ENCODE measurements at places on chromosomes 11 and 22.

DNA sequence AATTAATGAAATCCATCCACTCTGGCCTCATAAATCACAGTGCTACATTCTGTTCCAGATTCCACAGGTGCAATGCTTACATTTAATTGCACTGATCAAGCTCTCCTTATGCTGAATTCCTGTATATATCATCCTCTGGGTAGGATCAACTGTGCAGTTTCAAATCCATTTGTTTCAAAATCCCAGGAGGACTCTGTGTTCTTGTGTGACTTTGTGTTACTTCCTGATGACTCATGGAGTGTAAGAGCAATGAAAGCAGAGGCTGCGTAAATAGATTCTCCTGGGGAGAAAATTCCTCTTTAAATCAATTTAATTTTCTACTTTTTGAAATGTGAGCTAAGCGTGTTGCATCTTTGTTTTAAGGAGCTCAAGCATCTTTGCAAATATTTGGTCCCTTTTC is 752.7 kb downstream of the METTL15 start:
- no peak for DNase-seq

DNA sequence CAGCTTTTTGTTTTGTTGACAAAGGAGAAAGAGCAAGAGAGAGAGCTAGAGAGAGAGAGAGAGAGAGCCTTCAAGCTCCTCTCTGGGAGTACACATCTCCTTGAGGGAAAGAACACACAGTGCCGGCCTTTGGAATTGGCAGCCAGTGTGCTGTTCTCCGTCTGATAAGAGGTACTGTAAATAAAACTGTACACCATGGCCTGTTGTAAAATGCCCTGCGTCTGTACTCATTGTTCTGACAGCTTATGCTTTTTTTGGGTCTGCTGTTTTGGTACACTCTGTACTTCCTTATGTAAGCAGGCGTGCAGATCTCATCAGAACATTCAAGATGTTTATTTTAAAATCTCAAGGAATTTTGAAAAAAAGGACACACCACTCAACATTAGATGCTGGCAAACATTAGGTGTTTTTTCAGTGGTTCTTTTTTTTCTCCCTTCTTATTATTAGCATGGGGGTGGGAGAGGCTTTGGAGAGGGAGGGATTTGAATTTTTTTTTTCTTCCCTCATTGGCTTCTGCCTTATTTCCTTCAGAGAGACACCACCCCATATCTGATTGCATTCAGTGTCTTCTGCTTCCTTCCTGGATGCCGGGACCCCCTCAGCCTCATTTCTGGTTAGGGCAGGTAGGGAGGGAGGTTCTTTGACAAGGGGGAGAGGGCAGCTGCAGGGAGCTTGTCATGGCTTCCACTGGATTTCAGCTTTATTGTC is 116.8 kb upstream of the NNMT start:
- DNase-seq, result no peak

- DNase-seq, result no peak
These were observed 32.0 kb upstream of the CCDC134 start for GRCh38 chr22:41768430-41768829.

DNA sequence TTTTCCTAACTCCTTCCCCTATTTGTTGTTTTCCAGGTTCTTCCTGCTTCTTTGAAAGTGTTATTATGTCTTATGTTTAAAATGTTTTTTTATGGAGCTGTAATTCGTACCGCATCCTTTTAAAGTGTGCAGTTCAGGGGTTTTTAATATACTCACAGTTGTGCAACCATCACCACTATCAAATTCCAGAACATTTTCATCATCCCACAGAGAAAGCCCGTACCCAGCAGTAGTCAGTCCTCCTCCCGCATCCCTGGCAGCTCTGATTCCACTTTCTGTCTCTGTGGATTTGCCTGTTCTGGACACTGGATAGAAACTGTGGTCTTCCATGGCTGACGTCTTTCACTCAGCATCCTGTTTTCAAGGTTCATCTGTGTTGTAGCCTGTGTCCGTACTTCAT is 73.7 kb downstream of the JAM3 start:
- DNase-seq, result no peak

DNA sequence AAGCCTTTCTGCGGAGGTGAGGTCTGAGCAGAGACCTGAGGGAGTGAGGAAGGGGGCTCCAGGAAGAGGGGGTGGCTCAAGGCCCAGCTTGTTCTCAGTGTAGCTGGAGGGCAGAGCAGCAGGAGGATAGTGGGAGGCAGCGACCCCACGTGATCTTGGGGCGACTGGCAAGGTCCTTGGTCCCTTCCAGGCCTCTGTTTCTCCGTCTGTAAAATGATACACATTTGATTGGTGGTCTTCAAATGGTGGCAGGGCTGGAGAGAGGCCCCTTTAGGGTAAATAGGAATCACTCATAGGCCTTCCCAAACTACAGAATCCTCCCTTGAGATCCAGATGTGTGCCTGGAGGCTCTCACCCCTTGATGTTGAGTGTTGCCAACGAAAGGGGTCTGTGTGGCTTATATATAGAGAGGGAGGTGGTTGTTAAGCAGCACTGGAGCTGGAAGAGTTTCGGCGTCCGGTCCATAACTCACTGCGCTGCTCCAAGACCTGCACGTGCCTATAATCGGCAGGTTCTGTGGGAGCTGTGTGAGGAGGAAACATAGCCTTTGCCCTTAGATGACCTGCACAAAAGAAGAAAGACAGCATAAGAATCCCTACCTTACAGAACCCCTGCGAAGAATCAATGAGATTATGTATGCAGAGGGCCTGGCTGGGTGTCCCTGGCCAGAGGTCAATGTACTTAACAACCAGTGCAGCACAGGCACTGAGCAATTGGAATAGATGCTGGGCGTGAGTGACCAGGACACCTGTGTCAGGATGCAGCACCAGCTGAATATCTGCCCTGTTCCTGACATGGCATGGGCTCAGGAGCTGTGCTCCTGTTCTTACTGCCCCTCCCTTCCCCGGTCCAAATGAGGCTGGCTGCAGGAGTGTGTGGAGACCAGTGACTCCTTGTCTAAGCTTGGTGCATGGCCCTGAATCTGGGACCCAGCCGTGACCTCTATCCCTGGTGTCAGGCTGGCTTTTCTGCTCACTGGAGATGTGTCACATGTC is 28.7 kb downstream of the OTOG start:
- no peak for DNase-seq

GRCh38 chr11:110565357-110566336 is 135.9 kb downstream of the FDX1 start:
- DNase-seq, result no peak

DNA sequence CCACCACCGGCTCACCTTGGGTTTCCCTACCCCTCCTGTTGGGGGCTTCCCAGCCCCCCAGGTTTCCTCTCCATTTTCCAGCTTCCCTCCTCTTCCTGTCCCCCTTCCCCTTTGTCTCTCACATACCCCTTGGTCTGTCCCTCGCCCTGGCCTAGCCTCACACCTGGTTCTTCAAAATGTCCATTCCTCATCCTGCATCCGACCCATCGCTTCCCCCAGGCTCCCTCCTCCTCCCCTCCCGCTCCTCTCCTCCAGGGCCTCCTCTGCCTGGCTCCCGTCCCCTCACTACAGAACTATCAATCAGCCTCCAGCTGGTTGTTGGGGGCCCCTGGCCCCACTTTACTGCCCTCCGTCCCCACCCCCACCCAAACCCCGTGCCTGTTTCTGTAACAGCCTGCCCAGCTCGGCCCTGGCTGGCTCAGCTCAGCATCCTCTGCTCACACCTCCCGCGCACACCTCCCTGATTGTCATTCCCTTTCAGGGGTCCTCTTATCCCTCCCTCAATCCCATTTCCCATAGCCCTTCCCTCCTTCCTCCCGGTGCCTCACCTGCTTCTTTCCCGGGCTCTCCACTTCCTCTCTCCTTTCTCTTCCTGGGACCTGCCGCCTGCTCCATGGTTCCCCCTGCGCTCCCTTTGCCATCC is 1.2 kb downstream of the CNIH2 start:
- DNase-seq, result no peak

DNA sequence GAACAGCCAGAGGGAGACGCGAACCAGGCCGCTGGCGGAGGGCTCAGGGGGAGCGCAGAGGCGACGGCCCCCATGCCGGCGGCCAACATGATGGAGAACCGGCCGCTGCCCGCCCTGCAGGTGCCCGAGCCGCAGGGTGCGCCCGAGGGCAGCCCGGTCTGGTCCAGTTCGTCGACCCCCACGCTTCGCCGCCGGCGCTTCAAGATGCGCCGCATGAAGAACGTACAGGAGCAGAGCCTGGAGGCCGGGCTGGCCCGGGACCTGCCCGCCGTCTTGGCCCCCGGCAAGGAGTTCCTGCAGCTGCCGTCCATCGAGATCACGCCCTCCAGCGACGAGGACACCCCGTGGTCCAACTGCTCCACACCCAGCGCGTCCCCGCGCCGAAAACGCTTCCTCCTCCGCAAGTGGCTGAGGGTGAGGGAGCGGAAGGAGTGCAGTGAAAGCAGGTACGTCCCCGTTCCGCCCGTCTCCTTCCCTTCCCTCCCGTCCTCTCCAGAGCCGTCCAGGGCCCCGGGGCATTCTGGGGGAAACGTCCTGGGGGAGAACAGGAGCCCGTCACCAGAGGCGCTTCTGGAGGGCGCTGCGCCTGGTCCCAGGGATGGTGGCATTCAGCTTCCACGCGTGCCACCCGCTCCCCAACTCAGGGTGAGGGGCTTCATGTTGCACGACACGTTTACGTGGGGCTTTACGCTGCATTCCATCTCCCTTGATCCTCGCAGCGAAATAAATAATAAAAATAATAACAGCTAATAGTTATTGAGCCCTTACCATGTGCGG is 840 bp downstream of the GRAMD1B start:
- DNase-seq, result peak; percentile 18

GRCh38 chr11:19276859-19277808 is 36.4 kb upstream of the E2F8 start:
- no peak for DNase-seq

GRCh38 chr11:134345237-134345550 is 13.4 kb downstream of the GLB1L2 start:
- no peak for DNase-seq

GRCh38 chr11:913043-913442 is 2.4 kb upstream of the CHID1 start:
- DNase-seq, result no peak

- DNase-seq, result no peak
These were observed 201.5 kb upstream of the LUZP2 start for GRCh38 chr11:24295360-24295759.

DNA sequence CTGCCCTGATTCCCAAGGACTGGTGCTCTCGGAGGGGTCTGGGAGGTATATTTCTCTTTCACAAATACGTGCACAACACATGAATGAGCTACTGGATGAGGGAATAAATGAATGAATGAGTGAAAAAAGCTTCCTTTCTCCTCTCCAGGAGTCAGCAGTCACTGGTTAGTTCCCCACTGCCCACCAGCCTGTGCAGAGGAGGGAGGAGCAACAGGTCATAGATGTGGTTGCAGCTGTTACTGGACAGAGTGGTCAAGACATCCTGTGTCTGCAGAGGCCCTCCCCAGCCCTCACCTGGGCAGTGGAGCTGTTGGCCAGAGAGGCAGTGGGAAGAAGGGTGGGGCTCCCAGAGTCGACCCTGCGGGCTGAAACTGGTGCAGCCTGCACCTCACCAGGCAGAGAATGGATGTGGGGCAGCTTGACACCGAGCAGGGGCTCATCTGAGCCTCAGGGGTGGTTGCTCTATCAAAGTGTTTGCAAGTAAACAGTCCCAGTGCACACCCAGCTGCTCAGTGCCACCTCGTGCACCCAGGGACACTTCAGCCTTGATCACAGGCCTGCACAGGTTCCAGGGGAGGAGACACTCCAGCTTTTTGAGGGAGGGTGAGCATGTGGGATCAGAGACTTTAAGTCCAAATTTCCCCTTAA is 1.4 kb upstream of the VPREB1 start:
- DNase-seq, result no peak

GRCh38 chr22:44275631-44275995 is 37.1 kb downstream of the SHISAL1 start:
- no peak for DNase-seq

- DNase-seq, result no peak
These were observed 60.4 kb downstream of the CHST1 start for GRCh38 chr11:45605051-45605450.

DNA sequence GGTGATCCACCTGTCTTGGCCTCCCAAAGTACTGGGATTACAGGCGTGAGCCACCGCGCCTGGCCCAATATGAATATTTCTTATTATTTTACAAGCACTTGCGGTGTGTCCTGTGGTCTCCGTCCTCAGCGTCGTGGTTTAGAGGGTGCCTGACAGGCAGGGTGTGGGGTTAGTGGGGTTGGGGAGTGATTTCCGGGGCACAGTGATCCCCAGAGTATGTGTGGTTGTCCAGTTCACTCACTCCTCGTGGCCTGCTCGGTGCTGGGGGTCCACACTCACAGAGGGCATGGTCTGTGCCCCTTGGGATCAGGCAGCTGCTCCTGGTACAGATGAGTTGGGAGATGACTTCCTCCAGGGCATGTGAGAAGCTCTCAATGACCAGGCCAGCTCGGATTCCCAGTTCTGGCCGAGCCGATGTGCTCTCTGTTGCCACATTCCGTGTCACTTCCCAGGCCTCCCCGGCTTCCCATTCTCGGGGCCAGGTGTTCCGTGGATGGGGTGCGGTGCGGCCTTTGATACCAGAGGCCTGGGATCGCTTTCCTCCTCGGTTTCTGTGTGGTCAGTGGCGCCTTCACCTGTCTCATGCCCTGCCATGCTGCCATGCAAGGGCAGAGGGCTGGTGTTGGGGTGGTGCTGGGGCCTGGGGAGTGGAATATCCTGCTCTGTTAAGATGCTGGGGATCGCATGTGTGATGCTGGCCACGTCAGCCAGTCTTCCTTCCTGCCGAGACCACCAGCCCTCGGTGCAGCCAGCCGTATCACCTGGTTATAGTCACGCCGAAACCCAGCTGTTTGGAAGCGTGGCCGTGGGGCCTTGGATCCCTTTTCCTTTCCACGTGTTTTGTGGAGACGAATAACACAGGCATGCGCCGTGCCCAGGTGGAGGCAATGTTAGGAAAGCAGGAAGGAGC is 39.6 kb downstream of the PARVB start:
- no peak for DNase-seq

- no peak for DNase-seq
These were observed 12.6 kb downstream of the TCIRG1 start for GRCh38 chr11:68051191-68052136.

DNA sequence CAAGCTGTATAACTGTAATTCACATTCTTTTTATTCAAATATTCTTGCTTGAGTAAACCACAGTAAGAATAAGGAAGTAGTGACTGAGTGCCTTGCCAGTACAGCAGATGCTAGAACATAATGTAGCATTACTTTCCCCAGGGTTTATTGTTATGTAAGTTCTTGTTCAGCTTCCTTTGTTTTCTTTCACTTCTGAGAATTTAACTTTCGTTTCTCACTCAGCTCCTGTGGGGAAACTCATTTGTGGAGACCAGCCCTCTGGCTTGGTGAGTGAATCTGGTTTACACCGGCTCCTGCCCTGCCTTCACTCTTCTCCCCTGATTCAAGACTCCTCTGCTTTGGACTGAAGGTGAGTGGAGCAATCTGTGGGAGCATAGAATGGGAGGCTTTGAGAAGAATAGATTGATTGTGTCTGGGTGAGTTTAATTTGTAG is at the start of gene TRIM22:
Gene TRIM22, plus strand, starts transcription at position 240 of the 433 bp plus-strand sequence. CDS start 6,443 bp downstream, outside the sequence.
- peak; percentile 5 for DNase-seq

DNA sequence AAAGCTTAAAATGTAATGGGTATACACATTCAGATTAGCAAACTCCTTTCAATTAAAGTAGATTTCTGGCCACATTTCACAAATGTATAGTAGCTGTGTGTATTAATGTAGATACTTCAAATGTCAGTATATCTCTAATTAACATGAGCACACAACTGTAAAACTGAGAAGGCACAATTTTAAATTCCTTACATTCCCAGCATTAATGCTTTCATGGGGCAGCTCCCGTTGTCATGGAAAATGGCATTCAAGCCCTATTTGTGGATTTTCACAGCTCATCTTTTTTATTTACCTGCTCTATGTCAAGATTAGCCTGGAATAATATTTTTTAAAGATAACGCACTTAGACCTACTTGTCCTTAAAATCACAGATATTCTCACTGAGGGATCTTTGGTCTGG is 113.6 kb upstream of the SOX6 start:
- no peak for DNase-seq

GRCh38 chr11:81989093-81989492 is 744.6 kb downstream of the FAM181B start:
- DNase-seq, result no peak

All from T-helper 22 cell (primary cell).